ENCODE measurements at places on chromosomes 1 and 21.
A peak's percentile ranks its signal among the peaks of the same experiment; 100 is the strongest.

GRCh38 chr1:64378826-64379225, 91.1 kb upstream of the CACHD1 start:
- DNase-seq, result no peak

DNA sequence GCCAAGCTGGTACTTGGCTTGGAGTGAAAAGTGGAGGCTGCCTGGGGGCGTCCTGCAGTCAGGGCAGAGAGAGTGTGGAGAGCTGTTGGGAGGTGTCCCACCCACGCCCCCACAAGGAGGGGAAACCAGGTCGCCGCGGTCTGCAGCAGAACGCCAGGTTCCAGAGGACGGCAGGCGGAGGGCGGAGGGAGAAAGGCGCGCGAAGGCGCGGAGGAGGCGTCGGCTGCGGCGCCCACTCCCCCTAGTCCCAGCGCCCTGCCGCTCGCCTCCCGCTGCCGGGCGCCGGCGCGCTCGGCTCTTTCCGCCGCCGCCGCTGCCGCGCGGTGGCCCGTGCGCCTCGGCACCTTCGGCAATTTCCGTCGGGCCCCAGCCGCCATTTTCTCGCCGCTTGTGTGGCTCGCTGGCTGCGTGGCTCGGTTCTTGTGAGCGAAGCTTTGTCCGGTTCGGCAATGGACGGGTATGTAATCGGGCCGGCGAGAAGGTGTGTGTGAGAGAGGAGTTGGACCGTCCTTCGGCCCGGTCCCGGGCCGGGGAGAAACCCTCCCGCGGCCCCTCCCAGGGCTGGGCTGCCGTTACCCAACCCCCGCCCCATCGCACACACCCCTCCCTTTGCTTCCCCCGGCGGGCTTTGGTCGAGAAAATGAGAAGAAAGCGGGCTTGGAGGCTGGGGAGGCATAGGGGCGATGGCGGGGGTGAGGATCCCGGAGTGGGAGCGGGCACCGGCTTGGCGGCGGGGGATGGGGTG, at the start of gene PTBP2:
Gene PTBP2 (plus strand): TSS at position 369 of the 745 bp plus-strand sequence. CDS start 81 bp downstream, at position 450.
- DNase-seq, result peak; percentile 54

DNA sequence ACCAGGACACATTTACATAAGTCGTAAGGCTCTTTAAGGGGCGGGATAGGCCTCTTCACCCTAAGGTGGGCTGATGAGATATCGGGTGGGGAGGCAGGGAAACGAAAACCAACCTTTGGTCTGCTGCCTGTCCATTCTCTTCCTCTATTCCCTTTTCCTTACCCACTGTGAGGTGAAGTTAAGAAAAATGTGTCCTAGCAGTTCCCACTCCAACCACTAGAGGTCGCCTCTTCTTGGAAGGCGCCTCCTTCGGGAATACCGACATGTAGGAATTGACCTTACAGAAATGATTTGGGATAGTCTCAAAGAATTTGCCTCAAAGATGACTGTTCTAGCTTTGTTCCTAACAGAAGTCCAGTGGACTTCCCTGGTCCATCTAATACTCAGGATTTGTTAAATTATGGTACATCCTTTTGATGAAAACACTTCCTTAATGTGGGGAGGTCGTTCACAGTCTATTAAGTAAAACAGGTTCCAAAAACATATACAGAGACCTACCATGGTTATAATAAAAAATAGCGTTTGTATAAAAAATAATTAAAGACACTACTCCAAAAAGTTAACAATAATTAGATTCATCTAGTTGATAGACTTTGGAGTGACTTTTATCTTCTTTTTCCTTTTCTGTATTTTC, 14.1 kb downstream of the AZIN2 start:
- no peak for DNase-seq

DNA sequence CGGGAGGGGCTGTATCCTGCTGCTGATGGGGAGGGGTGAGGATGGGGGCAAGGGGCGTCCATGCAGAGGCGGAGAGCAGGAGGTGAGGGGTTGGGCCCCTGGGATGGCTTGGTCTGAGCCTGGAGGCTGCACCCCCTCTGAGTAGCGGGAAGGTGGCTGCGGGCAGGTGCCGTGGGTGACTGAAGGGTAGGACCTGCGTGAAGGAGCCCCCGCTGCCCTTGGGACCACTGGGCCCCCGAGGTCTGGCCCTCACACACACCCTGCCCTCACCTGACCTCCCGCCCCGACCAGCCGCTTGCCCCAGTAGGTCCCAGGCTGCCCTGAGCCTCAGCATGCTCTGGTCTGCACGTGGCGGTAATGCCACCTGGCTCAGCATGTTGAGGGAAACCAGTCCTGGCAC, 12.8 kb upstream of the SKI start:
- DNase-seq, result no peak

DNA sequence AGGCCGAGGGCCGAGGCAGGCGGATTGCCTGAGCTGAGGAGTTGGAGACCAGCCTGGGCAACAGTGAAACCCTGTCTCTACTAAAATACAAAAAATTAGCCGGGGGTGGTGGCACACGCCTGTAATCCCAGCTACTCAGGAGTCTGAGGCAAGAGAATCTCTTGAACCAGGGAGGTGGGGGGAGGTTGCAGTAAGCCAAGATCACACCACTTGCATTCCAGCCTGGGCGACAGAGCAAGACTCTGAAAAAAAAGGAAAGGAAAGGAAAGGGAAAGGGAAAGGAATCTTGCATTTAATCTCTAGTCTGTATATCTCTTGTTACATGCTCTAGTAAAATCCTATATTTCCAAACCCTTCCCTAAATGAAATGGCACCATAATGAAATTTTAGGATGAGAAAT, 328.3 kb upstream of the ADGRL2 start:
- DNase-seq, result no peak

GRCh38 chr1:10530281-10530740, 55.6 kb downstream of the PEX14 start:
- DNase-seq, result no peak

DNA sequence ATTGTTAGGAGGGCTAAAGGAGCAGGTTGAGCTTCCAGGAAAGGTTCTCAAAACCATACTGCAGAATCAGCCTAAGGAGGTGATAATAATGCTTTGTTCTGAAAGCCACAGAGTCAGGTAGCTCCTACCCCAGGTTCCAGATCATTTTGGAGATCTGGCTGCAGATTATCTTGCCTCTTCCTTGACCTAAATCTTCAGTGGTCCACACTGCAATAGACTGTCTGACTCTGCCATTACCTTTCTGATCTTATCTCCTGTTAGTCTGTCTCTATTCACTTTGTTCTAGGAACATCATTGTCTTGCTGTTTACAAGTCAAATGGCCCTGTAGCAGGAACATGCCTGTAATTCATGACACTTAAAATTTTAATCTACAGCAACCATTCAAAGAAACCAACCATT, 73.0 kb downstream of the HS2ST1 start:
- no peak for DNase-seq

DNA sequence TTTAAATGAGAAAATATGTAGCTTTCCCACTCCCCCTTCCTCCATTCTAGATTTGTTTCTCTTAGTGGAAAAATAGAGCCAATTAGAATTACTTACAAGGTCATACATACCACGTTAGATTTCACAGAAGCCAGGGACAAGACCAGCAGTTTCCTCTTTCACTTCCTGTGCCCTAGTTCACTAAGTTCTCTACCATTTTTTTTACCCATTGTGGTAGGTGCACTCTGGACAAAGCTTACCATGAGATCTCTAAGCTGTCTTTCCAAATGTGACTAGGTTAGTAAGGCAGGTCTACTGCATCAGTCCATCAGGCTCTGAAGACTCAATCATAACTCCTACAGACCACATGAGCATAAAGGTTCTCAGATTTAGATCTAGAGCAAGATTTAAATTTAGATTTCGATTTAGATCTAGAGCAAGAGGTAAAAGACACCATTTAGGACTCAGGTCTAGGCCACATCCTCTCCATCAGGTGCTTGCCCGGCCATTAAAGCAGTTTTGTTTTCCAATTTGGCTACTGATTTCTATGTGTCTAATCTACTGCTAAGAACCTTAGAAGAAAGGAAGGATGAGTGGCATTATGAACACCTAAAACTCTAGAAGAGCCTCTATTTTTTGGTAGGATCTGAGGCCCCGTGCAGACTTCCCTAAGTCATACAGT, 235.3 kb downstream of the FAF1 start:
- DNase-seq, result no peak

DNA sequence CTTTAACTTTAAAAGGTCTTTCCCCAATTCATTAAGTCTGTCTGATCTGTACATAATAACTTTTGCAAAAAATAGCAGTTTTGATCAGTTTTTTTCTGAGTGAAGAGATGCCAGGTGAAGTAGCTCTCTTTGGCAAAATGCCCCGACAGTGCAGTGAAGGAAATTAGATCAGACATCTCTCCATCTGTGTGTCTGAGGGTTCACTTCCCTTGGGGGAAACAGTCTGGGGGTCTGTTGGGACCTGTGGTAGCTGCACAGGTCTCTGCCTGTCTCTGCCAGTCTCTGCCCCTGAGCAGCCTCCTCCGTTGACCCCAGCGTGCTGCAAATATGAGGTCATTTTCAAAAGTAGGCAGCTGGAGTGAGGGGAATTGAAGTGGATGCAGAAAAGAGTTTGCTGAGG, 54.5 kb downstream of the TBCE start:
- no peak for DNase-seq

DNA sequence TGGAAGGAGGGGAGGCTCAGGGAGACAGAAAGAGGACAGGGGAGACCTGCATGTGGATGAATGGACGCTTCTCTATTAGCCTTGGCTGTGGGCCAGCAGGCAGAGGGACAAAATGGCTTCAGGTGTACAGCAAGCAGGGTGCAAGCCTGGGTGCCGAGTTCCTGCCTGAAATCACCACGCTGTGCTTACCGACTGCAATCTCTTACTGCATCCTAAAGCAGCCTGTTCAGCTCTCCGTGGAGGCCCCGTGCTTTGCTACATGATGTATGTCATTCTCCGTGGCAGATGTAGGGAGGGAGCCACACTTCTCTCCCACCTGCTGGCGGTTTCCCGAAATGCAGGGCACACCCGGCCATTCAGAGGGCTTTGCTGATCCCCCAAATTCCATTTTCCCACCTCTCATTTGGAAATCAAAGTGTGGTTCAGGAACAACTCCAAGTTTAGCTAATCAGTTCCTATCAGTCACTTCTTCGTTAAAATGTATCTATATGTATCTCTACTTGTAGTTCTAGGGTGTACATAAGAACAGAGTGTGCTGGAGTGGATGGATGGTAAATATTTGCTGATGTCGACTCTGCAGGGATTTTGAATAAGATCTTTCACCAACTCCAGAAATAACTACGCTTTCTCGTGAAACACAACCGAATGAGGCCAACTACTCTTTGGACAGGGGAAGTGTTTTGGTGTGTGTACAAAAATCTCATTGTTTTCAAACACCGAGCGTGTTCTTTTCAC, 122.3 kb upstream of the BACE2 start:
- DNase-seq, result no peak

GRCh38 chr1:190975827-190976226, 498.2 kb upstream of the BRINP3 start:
- DNase-seq, result no peak

DNA sequence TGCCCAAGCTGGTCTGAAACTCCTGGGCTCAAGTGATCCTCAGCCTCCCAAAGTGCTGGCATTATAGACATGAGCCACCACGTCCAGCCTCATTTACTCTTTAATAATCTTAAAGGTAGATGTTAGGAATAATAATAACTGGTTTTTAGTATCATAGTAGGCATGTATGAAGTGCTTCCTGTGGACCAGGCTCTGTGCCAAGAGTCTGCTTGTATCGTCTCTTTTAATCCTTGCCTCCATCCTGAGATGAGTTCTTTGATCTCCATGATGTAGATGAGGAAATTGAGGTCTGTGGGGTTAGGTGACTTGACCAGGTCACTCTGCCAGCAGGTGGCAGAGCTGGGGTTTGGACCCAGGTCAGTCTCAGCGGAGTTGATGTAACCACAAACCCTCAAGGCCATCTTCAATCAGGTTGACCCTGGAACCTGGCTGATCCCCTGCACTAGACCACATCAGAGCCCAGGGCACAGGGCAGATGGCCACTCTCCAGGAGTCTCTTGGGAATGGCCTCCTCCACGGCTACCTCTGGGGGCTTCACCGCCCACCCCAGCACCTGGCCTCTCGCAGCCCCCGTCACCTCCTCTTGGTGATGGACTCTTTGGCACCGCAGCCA, 11.3 kb downstream of the EFHD2 start:
- DNase-seq, result no peak

- DNase-seq, result no peak
These were observed 118.7 kb downstream of the SLC5A9 start for GRCh38 chr1:48341221-48341620.

DNA sequence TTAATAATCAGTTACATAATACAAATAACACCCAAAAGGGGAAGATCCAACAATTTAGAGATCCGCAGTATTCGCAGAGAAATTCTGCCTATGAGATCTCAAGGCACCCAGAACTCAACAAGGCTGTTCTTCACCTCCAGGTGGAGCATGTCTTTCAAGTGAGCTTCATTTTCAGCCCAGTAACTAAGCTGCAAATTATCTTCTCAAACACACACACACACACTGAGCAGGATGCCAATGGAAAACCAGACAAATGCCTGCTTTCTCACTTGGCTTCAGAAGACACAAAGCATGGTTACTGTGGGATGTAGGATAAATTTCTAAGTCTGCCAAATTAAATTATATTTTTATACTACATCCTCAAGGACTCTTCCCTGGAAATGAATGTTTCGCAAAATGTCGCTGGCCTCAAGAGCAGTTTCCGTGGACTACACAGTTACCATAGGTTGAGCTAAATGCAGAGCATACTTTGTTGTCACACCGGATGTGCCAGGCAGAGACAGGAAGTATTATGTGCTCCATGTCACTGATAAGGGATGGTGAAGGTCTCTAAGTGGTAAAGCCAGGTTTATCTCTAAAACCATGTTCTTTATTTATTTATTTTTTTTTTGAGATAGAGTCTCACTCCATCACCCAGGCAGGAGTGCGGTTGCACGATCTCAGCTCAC, 30.3 kb downstream of the UBR4 start:
- DNase-seq, result no peak

DNA sequence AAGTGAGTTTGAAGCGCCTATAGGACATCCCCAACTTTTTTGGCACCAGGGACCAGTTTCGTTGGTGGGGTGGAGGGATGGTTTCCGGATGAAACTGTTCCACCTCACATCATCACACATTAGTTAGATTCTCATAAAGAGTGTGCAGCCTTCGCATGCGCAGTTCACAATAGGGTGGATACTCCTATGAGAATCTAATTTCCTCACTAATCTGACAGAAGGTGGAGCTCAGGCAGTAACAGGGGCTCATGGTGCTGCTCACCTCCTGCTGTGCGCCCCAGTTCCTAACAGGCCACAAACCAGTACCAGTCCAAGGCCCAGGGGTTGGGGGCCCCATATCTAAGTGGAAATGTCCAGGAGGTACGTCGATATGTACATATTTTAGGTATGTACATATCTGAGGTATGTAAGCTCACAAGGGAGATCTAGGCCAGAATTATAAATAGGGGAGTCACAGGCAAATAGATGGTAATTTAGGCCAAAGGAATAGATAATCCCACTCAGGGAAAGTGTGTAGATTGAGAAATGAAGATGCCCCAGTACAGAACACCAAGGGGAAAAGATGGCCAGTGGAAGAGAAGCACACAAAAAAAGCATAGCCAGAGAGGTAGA, 27.5 kb upstream of the RASAL2 start:
- no peak for DNase-seq

- DNase-seq, result no peak
These were observed 10.5 kb downstream of the SPOCD1 start for GRCh38 chr1:31805318-31805717.

GRCh38 chr1:172600615-172601014, 58.3 kb upstream of the FASLG start:
- DNase-seq, result no peak

- DNase-seq, result no peak
These were observed 10.4 kb downstream of the IBA57 start for GRCh38 chr1:228176024-228176395.

- no peak for DNase-seq
These were observed 117.9 kb upstream of the ESRRG start for GRCh38 chr1:216841165-216841564.
